ENCODE measurements at places on chromosomes 7 and 10. TPM values are rescaled to one million over a fixed set of nuclear protein-coding genes. Genes with fewer than 3 reads are reported as not detected.

TSPAN12 gene
- 2.2 TPM for total RNA-seq

AKR1C2 gene
- total RNA-seq = 71.3 TPM

PPP1R17 gene
- not detected for total RNA-seq

JAKMIP3 gene
- total RNA-seq = 0.13 TPM

MINDY4 gene
- total RNA-seq = 8.1 TPM

PARD3 gene
- 45.3 TPM for total RNA-seq

DYNC1I1 gene
- total RNA-seq = 3.5 TPM

ZNF248 gene
- 6.7 TPM for total RNA-seq

ZNF783 gene
- 11.9 TPM for total RNA-seq

NEUROD6 gene
- total RNA-seq = not detected

CPA1 gene
- total RNA-seq = not detected

AQP1 gene
- total RNA-seq = 127 TPM

TMEM270 gene
- not detected for total RNA-seq

CYP2E1 gene
- total RNA-seq = 0.40 TPM

IGFBP1 gene
- total RNA-seq = 0.37 TPM

FAM25C gene
- total RNA-seq = not detected

CCDC136 gene
- total RNA-seq = 5.8 TPM

MYPN gene
- 0.26 TPM for total RNA-seq

OR9A2 gene
- not detected for total RNA-seq

OPN1SW gene
- total RNA-seq = not detected

PRLHR gene
- total RNA-seq = not detected

ZNF3 gene
- 22.3 TPM for total RNA-seq

FKBP6 gene
- total RNA-seq = not detected

TEX47 gene
- not detected for total RNA-seq

PNLIP gene
- total RNA-seq = not detected

TRIM50 gene
- total RNA-seq = not detected

TMEM130 gene
- total RNA-seq = 0.25 TPM

NPY4R gene
- total RNA-seq = not detected

DENND2A gene
- 22.2 TPM for total RNA-seq

GDF2 gene
- not detected for total RNA-seq

LIMK1 gene
- total RNA-seq = 24.0 TPM

NPY gene
- not detected for total RNA-seq

VWA2 gene
- total RNA-seq = under 0.01 TPM

CCDC3 gene
- 21.1 TPM for total RNA-seq

RARRES2 gene
- not detected for total RNA-seq

NUTM2B gene
- total RNA-seq = 0.31 TPM

SERPINE1 gene
- total RNA-seq = 413 TPM

SYCE1 gene
- total RNA-seq = 0.19 TPM

ZFAND2A gene
- total RNA-seq = 13.3 TPM

CCDC172 gene
- not detected for total RNA-seq

SFTPA1 gene
- not detected for total RNA-seq

SPDYE16 gene
- 0.06 TPM for total RNA-seq

PIP gene
- not detected for total RNA-seq

RAB19 gene
- not detected for total RNA-seq

CTAGE6 gene
- total RNA-seq = 0.62 TPM

SSBP1 gene
- total RNA-seq = 203 TPM
